KBM-7 (cell line): ENCODE measurements at places on chromosomes 2 and 18.

GRCh38 chr2:218898109-218898878 lies 17.6 kb downstream of the WNT10A start:
- DNase-seq = peak; percentile 76

GRCh38 chr2:233905945-233906344 lies 11.2 kb upstream of the TRPM8 start:
- DNase-seq = no peak

GRCh38 chr2:45330637-45331409 lies 280.2 kb downstream of the SRBD1 start:
- no peak for DNase-seq

- no peak for DNase-seq
Observed at GRCh38 chr2:7502336-7502735, 585.1 kb downstream of the RNF144A start.

GRCh38 chr2:201182650-201183364 lies at the start of gene CASP10:
Gene CASP10 (plus strand): TSS chr2:201183141. CDS start chr2:201185778, 2,637 bp downstream.
- peak; percentile 94 for DNase-seq

DNA sequence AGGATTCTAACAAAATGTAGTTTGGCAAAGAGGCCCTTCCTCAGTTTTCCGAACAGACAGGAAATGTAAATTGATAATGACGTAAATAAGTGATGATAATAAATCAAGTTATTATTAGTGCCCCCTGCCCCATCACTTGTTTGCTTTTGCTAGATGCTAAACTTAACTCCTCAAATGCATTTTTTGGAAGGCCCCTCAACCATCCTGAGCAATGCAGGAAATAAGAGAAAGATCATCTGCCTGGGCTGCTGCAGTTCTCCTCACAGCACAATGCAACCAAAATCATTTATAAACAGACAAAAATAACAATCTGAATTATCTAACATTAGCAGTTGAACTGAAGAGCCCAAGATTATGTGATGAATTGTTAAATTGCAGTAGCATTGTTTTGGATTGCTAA lies 62.6 kb upstream of the PSMD14 start:
- DNase-seq = no peak

DNA sequence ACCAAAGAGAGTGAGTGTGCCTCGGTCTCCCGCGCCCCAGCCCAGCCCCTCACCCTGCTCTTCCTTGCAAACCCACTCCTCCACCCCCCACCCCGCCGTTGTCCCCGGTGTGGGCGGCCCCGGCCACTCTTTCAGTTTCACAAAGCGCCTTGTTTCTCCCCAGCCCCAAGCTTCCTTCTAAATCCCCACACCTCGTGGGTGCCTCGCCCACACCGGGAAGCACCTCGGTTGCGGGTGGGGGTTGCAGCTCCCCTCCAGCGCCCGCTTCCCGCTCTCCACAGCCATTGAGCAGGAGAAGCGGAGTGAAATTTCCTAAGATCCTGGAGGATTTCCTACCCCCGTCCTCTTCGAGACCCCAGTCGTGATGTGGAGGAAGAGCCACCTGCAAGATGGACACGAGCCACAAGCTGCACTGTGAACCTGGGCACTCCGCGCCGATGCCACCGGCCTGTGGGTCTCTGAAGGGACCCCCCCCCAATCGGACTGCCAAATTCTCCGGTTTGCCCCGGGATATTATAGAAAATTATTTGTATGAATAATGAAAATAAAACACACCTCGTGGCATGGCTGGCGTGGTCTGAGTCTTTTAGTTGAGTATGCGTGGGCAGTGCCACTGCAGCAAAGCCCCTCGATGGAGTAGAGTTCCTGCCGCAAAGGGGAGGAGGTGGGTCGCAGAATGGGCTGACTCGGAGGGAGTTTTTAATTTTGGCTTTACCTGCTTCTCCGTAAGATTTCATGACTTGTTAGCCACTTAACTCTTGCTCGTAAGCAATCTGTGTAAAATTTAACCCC lies 848 bp downstream of the TMSB10 start:
- peak; percentile 28 for DNase-seq

DNA sequence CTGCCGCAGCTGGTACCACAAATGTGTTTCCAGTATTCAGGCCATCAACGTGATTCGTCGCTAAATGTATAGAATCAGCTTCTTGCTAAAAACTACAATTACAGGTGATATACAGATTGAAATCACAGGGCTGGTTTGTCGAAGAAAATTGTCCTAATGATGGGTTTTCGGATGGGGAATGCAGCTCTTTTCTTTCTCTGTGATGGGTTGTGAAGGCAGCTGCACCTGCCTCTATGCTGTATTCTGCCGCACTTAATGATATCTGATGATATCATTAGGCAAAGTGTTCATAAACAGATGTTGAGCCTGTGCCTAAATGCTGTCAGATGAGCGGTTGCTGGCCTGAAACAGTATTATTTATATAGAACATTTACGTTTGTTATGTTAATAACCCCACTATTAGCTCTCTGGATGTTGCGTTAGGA lies 218.1 kb downstream of the ARHGAP15 start:
- no peak for DNase-seq

GRCh38 chr2:43027097-43027873 lies 199.1 kb downstream of the ZFP36L2 start:
- DNase-seq = no peak

DNA sequence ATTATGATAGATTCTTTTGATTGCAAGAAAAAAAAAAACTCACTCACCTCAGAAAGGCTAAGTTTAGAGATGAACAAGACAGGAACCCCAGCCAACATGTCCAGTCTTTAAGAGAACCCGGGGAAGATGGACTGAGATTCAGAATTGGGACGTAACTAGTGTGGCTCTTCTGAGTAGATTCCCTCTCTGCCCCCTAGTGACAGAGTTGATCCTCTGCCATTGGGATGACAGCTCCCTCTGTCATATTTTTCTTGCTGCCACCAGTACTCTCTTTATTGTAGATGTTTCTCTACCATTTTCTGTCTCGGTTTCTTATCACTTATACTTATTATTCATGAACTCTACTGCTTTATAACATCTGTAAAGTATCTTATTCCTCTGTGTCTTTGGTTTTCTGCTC lies 77.7 kb downstream of the GULP1 start:
- DNase-seq = peak; percentile 55

DNA sequence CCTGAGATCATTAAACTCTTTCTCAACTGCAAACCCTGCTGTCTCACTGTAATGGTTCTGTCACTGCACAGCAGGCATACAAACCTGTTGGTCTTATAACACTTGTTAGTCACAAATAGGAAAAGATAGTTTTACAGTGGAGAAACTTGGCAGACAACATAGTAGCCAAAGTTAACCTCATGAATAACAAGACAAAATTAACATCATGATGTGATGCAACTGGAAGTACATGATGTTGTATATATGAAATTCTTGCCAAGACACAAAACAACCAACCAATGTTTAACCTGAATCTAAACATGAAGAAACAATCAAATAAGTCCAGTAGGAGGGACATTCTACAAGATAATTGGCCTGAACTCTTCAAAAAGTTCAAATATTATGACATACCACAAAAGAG lies 189.3 kb downstream of the RNF152 start:
- no peak for DNase-seq

GRCh38 chr2:11631462-11631861 lies 38.5 kb downstream of the NTSR2 start:
- DNase-seq = no peak

DNA sequence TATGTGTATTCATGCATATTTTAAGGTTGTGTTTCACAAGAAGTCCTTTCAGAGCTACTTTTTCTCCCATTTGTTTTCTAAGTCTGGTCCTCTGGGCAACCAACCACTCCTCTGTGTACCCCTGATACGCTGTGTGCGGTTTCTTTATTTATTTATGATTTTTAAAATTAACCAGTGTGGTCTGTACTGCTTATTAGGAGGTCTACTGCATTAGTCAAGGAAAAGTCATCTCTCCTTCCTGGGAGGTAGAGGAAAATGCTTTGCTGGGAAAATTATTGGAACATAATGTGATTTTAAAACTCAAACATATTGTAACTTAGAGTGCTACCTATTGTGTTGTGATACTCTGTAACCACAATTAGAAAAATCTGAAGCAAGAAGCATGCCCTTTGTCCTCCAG lies 1404.3 kb downstream of the SUCLG1 start:
- DNase-seq = no peak

DNA sequence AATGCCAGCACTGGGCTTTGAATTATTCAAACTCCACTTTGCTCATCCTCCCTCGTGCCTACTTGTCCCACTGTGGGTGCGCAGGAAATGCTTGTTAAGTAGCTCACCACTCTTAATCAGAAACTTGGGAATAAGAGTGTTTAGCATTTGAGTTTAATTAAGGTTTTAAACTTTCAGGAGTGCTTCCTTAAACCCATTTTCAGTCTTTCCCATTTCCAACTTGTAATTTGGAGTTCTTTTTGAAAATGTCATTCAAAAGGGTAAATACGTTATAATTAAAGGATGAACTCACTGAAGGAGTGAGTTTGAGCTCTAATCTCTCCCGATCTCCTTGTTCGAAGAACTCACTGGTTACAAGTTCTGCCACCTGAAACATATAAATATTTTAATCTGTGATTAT lies 276.6 kb downstream of the AGPS start:
- DNase-seq = no peak

DNA sequence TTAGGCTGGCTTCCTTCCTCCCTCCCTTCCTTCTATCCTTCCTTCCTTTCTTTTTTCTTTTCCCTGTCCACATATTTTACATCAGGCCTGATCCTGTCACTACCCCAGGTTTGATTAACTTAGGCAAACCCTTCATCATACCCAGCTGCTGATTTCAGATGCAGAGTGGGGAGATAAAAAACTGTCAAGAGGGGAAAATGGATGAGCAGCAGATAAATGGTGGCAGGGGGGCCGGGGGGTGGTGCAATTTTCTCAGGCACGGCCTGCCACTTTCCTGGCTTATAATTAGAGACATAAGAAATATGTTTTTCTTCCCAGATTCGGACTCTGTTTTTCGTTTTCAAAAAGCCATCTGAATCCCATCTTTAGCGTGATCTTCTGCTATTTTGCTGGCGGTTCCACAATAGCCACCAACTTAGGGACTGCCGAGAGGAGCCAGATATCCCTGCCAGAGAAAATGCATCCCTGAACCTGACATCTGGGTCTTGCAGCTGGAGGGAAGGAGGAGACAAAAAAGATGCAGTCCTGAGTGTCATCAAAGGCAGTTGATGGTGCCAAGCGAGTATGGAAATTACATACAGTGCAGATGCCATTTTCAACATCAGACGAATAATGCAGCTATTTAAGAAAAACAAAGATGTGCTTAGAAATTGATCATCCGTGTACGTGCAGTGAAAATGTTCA lies 49.9 kb downstream of the CXCR4 start:
- no peak for DNase-seq

DNA sequence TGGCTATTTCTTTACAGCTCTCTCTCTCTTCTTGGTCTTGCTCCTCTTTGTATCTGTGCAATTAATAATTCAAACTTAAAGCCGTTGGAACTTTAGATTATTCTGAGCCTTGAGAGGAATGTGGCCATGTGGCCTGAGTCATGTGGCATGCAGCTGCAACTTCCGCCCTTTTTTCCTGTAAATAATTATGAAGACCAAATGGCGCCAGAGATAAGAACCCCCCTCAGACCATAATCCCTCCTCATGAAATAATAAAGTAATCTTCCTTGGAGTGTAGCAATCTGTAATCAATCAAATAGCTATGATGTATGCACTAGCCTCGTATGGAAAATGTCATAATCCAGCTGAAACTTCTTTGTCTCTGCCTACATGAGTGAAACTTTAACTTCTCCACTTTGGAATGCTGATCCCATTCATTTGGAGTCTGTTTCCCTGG lies 13.5 kb upstream of the TWSG1 start:
- DNase-seq = peak; percentile 82

GRCh38 chr2:20424300-20425290 lies 22.3 kb upstream of the RHOB start:
- DNase-seq = peak; percentile 91

- DNase-seq = no peak
Observed at GRCh38 chr2:53575721-53576124, 191.9 kb upstream of the CHAC2 start.

GRCh38 chr18:63182861-63183260 lies 136.7 kb downstream of the BCL2 start:
- DNase-seq = no peak

DNA sequence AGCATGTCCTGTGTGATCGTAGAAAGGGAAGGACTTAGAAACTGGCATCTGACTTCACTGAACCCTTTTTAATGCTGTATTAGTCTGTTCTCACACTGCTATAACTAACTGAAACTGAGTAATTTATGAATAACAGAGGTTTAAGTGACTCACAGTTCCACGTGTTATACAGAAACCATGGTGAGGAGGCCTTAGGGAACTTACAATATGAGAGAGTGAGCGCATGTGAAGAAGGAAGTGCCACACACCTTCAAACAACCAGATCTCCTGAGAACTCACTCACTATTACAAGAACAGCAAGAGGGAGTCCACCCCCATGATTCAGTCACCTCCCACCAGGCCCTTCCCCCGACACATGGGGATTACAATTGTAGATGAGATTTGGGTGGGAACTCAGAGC lies 811.3 kb downstream of the CPS1 start:
- DNase-seq = no peak

- no peak for DNase-seq
Observed at GRCh38 chr18:29711932-29712331, 1330.6 kb downstream of the DSC3 start.

GRCh38 chr2:198715302-198715835 lies 742.4 kb downstream of the SATB2 start:
- DNase-seq = no peak

- no peak for DNase-seq
Observed at GRCh38 chr2:63827749-63828148, 13.9 kb upstream of the UGP2 start.

- no peak for DNase-seq
Observed at GRCh38 chr2:104049438-104049837, 804.5 kb upstream of the POU3F3 start.
